ENCODE measurements at places on chromosomes 2 and 18.

GRCh38 chr2:189127756-189128155, 51.8 kb downstream of the COL5A2 start:
- no peak for DNase-seq

DNA sequence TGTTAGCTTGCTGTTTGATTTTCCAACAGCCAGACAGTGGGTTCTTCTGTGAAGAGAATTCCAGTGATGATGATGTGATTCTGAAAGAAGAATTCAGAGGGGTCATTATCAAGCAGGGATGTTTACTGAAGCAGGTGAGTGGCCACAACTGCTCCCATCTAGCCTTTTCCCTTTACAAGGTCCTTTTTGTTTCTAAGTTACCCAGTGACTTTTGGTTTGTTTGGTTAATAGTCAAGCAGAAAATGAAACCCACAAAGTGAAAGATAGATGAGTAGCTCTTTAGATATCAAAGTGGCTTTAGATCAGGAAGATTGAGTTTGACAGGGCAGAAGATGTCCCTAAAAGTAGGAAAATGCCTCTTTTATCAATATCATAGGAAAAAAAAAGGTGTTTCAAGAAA, 23.3 kb downstream of the PLEK start:
- no peak for DNase-seq

GRCh38 chr2:41966920-41967319, 80.9 kb upstream of the PKDCC start:
- no peak for DNase-seq

DNA sequence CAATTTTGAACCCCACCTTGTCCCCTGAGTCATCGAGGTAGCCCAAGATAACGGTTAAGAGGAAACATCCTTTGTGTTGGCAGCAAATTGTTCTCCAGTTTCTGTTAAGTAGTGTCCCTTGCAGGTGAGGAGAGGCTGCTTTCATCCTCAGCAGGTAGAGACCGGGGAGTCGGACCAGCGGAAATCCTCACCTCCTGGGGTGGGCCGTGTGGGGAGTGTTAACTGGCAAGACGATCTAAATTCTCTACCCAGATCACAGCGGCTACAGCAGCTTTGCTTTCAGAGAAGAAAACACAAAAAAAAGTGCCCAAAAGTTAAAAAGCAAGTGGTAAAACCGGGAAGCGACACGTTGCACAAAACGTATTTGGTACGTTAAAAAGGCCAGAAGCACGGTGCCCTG, 63.2 kb downstream of the ADI1 start:
- no peak for DNase-seq

- no peak for DNase-seq
Measured at GRCh38 chr2:217279140-217279539, 419.3 kb upstream of the TNP1 start.

GRCh38 chr2:219252900-219253752, at the start of gene TUBA4B:
Gene TUBA4B, plus strand, starts transcription at chr2:219253243. Its CDS starts 165 bp downstream, at chr2:219253408.
- no peak for DNase-seq

GRCh38 chr2:103361712-103362111, 599.9 kb downstream of the TMEM182 start:
- DNase-seq, result no peak

- DNase-seq, result no peak
Measured at GRCh38 chr2:213149294-213149875, 2.0 kb downstream of the IKZF2 start.

- no peak for DNase-seq
Measured at GRCh38 chr2:222193328-222193983, 105.3 kb downstream of the PAX3 start.

GRCh38 chr18:12630136-12630535, 27.8 kb downstream of the SPIRE1 start:
- no peak for DNase-seq

GRCh38 chr2:223049356-223049755, 2.6 kb upstream of the KCNE4 start:
- no peak for DNase-seq

DNA sequence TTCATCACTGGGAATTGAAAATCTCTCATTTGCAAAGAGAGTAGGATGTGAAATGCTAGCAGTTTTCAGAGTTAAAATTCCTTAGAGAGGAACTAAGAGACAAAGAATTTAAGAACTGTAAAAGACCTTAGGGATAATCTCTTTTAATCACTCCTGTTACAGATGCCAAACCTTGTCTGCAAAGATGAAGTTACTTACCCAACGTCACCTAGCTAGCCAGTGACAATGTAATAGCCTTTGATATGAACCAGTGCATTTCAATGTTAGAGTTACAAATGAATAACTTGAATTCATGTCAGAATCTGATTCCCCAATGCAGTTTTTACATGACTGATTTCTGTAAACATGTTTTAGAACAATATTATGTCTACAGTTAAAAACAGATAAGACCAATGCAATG, 190.1 kb downstream of the LRP1B start:
- DNase-seq, result no peak

- no peak for DNase-seq
Measured at GRCh38 chr18:26642440-26643348, 94.3 kb upstream of the KCTD1 start.

- DNase-seq, result no peak
Measured at GRCh38 chr2:108414945-108415344, 34.1 kb upstream of the GCC2 start.

DNA sequence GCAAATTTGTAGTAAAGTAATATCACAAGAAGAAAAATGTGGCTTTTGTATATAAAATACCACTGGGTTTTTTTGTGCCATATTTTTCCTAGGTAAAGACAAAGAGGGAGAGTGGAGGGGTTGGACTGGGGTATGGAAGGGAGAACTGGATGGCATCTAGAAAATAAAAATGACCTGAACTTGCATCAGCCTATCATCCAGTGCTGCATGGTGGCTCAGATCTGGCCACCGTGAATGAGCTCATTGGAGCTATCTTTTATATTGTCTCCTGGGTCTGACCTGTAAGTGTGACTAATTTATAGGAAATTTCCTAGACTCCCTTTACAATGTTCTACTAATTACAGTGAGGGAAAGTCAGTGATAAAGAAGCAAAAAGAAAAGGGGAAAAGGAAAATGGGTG, 369.0 kb downstream of the TMEM182 start:
- no peak for DNase-seq

- DNase-seq, result no peak
Measured at GRCh38 chr2:118225666-118226065, 137.4 kb downstream of the INSIG2 start.

DNA sequence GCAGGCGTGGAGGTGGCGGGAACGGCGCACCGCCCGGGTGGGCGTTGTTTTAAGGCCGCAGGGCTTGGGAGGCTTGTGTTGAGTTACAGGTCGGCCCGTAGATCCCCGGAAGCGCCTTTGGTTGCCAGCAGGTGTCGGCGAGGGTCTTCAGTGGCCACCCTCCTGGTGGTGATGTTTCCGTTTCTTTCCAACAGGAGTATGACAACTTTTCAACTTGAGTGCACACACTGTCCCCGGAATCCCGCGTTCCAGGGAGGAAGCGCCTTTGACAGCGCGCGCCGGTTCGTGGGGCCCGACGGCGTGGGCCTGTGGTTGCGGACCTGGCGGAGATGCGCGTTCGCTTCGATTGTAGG, 1.0 kb upstream of the HDAC4 start:
- peak; percentile 31 for DNase-seq

- DNase-seq, result no peak
Measured at GRCh38 chr2:239167766-239168444, 232.9 kb downstream of the HDAC4 start.

- no peak for DNase-seq
Measured at GRCh38 chr18:74513149-74513882, 17.2 kb downstream of the CNDP2 start.

DNA sequence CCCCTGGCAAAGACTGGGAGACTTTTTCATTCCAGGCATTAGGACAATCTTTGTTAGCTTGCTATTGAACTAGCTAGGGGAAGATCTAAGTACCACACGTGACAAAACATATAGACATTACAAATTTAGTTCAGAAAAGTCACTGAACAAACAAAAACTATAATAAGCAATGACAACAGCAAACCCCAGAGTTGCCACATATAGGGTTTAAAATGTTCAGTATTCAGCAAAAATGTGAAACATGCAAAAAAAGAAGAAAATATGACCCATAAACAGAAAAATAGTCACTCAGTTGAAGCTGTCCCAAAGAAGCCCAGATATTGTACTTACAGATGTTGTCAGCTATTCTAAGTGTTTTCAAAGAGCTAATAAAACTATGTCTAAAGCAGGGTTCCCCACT, 431.1 kb upstream of the CDH2 start:
- no peak for DNase-seq

GRCh38 chr2:178191004-178191508, 3.3 kb upstream of the OSBPL6 start:
- peak; percentile 12 for DNase-seq

GRCh38 chr2:20629581-20630171, 21.2 kb downstream of the HS1BP3 start:
- no peak for DNase-seq

DNA sequence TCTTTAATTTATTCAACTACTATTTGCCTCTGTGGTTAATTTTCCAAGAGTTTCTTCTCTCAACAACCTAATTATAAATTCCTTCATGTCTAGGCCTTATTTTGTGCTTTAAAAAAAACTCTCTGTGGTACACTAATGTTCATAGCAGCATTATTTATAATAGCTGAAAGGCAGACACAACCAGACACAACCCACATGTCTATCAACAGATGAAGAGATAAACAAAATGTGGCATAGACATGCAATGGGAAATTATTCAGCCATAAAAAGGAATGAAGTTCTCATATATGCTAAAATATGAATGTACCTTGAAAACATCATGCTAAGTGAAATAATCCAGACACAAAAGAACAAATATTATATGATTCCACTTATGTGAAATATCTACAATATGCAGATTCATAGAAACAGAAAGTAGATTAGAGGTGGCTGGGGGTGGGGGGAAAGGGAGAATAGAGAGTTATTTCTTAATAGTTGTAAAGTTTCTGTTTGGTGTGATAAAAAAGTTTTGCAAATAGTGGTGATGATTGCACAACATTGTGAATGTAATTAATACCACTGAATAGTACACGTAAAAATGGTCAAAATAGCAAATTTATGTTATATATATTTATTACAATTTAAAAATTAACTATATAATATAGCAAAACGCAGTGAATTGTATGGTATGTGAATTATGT, 28.1 kb upstream of the RASGRP3 start:
- no peak for DNase-seq

DNA sequence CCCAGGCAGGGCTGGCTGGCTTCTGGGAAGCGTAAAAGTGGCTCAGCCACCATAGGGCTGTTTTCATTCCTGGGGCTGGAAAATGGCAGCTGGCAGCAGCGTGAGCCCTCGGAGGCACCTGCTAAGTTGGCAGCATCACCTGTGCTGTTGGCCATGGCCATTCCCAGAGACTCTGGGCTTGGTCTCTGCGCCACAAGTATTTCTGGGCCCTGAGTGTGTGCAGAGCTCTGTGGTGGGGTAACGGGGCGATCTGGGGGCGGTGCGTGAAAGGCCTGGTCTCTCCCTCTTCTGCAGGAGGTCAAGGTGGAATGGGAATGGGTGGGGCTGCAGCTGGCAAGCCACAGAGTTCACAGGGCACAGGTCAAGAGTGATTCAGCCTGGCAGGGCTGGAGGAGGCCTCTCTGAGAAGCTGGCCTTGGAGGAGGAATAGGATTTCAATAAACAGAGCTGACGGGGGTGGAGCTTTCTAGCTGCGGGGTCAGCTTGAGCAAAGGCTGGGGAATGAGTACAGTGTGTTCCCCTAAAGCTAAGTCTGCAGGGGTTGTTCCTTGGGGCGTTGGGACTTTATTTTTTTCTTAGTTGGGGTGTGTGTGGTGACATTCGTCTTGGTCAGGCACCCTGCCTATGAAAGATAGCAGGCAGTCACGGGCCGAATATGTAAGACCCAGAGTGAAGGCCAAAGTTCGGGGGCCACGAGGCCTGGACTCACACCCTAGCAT, 10.3 kb upstream of the NTSR2 start:
- DNase-seq, result no peak

DNA sequence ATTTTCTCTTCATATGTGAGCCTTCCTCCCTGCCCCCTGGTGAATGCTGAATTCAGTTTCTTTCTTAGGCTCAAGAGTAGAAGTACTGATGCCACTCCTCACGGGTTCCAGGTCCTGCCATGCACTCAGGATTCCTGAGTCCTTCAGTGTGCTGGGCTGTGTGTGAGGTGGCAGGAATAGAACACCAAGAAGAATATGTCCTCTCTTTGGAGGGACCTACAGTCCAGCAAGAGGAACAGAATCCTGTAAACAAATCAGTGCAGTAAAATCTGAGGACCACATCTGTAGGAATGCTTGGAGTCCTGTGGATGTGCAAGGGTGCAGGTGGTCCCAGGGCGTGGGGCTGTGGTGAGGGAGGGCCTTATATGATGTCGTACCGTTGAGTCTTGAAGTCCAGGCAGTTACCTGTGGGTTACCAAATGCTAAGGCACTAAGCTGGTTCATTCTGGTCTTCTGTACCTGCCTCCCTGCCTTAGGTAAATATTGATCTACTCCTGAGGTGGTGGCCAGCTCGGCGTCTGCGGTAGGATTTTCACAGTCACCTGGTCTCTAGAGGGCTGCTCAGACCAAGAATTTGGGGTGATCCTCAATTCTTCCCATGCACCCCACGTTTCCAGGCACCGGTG, 5.5 kb downstream of the ASAP2 start:
- no peak for DNase-seq

DNA sequence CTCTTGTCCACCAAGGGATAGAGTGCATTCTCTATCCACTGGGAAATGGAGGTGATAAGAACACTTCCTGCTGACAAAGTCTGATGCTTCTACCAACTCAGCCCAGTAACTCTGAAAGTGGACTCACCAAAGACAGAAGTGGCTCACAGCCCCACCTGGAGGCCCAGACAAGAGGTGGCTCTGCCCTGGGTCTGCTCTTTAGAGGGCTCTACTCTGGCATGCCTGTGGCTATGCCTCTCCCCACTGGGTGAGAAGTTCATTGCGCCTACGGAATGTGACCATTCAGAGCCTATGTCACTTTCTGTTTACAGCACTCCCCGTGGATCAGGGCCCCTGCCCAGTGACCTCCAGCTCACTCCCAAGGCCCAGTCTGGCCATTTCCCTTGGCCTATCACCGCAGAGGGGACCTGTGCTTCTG, 13.5 kb upstream of the XDH start:
- DNase-seq, result no peak

DNA sequence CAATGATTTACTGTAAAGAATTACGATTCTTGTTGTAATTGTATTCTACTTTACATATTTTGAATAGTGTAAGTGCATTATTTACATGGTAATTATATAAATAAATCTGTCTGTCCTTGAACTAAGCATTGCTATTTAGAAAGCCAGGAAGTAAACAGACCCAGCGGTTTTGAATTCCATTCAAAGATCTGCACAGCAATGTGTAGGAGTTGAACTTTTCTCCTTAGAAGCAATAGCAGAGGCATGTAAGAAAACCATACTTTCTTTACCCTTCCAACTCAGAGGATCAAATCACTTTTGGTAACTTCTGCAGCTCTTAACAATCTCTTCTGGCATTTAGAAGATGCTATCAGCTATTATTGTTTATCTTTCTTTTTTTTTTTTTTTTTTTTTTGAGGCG, 109.2 kb upstream of the VRK2 start:
- no peak for DNase-seq

DNA sequence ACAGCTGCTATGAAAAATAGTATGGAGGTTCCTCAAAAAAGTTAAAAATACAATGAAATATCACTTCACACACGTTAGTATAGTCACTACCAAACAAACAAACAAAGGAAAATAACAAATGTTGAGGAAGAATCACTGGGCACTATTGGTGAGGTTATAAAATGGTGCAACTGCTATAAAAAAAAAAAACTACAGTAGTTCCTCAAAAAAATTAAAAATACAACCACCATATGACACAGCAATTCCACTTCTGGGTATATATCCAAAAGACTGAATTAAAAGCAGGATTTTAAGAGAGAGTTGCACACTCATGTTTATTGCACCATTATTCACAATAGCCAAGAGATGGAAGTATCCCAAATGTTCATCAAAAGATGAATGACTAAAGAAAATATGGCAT, 80.9 kb upstream of the POU3F3 start:
- DNase-seq, result no peak
